NCI-H187 (cell line): ENCODE measurements at places on chromosomes 4 and X.

DNA sequence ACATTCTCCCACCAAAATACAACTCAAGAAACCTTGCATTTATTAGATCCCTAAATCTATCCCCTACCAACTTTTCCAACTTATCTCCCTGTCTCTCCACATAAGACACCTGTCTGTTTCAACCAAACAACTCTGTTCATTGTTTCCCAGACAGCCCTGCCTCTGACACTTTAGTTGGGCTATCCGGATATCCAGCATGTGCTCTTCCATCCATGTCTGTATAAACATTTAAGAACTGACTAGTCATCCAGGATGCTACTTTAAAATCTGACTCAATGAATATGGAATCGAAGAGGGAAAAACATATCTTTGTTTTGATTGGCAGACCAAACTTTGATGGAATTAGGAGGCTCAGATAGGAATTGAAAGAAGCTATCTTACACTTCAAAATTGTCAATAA lies 143.2 kb upstream of the DCAF8L1 start:
- no peak for DNase-seq

DNA sequence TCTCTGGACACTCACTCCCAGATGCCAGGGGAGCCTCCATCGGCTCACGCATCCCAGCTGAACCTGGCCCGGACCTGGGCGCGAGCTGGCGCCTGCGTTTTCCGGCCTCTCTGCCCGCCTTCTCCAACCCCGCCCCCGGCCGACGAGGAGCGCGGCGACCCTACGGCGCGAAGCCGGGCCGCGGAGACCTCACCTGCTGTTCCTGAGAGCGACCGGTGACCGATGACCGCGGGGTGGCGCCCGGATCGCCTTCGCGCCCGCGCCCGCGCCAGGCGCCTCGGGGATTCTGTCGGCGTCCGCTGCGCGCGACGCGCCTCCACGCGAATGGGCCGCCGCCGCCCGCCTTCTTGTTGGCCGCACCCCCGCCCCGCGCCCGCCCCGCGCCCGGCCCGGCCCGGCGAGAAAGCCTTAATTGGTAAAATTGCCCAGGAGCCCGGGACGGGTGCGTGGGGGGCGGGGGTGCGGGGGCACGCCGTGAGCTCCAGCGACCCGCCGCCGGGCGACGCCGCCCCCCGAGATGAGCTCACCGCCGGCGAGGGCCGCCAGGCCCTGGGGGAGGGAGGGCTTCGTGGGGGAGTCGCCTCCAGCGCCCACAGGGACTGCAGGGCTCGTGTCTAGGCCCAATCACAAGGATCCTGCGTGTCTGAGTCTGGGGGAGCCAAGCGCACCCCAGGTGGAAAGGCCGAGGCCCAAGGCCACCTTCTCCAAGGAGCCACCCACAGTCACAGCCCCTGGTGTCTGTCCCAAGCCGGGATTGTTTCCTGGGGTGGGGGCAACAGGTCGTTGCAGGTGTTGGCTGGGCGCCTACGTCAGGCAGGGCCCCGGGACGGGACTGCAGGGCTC lies at the start of gene FLNA:
Gene FLNA (minus strand): TSS at position 322 of the 843 bp plus-strand sequence. CDS start 3,389 bp downstream, outside the sequence.
- no peak for DNase-seq

GRCh38 chr4:185119927-185120630 lies 23.0 kb upstream of the SLC25A4 start:
- DNase-seq: no peak

DNA sequence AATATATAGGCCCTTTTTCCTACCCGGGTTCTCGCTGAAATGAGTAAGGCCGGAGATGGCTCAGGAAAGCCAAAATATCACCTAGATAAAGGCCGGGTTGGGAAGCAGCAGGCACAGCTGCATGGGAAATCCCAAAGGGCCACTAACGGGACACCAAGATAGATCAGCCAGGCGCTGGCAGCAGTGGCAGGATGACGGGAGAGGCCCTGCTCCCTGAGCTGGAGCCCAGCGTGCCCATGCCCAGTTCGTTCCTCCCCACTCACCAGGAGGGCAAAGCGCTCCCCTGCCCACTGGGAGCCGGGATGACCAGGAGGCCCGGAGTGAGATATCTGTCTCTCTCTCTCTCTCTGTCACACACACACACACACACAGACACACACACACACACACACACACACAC lies 109.8 kb downstream of the DCTD start:
- DNase-seq: no peak

DNA sequence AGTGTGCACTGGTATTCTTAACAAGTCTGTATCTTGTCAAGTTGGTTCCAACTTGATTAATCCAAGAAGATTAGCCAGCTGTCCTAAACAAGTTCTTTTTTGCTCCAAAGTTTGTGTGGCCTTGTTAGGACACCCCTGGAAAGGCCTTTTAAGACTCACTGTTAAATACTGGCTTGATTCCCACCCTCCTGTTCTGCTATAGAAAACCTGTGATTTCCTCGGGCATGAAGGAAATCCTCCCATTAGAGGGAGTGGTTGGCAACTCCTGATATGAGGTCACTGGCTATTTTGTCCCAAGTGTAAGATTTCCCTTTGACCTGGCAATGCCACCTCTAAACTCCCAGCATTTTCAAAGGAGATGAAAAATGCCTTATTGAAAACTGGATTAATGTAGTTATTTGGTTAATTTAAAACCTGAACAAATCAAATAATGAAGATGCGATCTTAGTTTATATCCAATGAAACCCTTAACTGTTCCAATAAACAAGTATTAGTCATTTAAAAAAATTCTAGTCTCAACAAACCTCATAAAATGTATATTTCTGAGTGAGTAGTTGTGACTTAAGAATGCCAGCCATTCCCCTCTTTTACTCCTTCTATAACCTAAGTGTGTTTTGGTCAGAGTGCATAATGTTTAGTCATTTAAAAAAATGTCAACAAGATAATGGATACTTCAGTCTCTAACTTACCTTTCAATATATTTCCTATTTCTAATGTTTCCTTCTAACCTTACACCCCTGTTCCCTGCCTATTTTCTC lies 94.4 kb downstream of the NPNT start:
- DNase-seq: no peak

- no peak for DNase-seq
These were observed 2.4 kb downstream of the NKX1-1 start for GRCh38 chr4:1403591-1404572.

DNA sequence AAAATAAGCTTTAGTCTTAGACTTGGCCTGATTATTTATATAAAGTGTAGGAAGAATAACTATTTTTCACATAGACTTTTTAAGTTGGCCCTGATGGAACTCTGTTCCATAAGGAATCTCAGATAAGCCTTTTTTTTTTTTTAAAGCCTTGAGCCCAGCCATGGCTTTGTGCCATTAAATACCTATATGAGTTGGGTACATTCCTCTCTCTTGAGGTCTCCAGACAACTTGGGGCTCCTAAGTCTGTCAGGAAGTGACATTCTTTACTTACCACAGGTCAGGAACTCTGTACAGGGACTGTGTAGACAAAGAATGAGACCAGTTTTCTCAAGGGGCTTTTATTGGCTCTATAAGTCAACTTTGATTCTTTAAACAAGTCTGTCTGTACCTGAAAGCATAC lies 27.1 kb upstream of the IGFBP7 start:
- DNase-seq: no peak

DNA sequence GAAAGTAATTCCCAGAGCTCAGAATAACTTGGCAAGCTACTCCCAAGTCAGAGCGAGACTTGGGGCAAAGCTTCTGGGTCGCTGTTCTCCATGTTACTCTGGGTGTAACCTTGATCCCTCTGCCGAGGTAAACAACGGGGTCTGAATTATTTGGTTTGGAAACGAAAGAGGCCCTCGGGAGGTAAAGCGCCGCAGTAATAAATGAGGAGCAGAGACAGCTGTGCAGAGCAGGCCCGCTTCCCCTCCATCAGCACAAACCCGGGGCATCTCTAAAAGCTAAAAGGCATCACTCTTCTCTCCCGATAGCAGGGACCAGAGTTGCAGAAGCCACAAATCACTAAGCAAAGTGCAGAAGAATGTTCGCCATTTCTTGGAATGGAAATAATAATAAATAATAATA lies 561.5 kb downstream of the BCOR start:
- DNase-seq: no peak

DNA sequence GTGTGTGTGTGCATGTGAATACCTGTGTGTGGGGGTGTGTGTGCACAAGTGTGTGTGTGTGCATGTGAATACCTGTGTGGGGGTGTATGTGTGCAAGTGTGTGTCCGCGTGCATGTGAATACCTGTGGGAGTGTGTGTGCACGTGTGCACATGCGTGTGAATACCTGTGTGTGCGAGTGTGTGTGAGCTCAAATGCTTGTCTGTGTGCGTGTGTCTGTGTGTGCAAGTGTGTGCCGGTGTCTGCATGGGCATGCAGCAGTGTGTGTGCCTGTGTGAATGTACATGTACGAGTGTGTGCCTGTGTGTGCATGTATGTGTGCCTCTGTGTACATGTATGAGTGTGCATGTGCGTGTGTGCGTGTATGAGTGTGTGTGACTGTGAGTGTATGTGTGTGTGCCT lies 5.0 kb downstream of the DOK7 start:
- no peak for DNase-seq

DNA sequence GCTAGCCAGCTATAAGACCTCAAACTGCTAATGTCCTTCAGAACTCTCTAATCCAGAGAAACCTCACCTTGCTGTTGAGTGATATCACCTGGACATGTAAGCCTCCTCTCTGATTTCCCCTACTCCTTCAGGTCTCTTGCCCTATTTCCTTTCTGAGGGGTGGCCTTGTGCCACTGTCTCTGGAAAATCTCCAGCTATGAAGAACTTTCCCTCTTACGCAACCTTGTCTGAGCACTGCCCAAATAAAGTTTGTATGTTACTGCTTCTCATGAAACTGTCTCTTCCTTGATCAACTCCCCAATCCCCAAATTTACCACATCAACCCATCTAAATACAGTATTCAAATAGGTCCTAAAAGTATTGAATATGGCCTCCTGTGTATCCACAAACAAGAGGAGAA lies 53.5 kb upstream of the VEGFD start:
- DNase-seq: no peak

GRCh38 chr4:43456383-43456782 lies 563.9 kb downstream of the GRXCR1 start:
- DNase-seq: no peak

GRCh38 chrX:124208660-124209059 lies 123.8 kb upstream of the TEX13D start:
- no peak for DNase-seq

DNA sequence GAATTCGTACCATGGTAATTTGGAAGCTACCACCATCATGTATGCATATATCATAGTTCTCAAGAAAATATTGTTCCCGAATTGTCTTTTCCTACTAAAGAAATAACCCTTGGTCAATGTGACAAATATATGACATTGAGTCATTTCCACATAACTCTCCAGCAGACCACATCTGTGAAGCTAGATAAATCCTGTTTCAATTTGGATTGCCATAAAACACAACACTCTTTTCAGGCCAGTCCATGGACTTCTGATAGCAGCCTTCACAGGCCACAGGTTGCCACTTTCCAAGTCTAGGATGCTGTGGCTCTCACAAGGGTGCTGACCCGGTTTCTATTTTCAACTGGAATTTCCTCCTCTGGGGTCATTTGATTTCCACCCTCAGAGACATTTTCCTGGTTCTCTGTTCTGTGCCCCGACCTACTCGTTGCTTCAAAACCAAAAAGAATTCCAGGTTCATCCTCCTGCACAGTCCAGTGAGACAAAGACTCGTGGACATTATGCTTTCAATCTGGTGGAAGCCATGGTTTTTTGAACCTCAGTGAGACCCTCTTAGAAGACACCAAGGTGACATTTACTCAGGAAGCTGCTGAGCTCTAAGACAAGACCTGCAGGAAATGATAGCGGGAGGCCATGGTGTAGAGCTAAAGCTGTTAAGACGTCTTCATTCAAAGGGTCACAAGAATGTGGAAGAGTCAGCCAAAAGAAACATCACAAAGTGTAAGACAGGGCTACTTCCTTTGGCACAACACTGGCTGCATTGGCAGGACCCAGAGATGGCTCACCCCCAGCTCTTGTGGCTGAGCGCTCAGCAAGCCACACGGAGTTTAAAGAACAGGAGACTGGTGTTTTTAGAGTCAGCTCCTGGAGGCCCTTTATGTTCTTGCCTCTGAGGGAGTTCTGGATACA lies 119.8 kb downstream of the AMELX start:
- no peak for DNase-seq

- DNase-seq: no peak
These were observed 15.6 kb upstream of the EXOSC9 start for GRCh38 chr4:121785479-121785878.
